ENCODE measurements at places on chromosomes 7 and 10.

- DNase-seq = no peak
Observed at GRCh38 chr7:133739817-133740216, 387.3 kb upstream of the LRGUK start.

DNA sequence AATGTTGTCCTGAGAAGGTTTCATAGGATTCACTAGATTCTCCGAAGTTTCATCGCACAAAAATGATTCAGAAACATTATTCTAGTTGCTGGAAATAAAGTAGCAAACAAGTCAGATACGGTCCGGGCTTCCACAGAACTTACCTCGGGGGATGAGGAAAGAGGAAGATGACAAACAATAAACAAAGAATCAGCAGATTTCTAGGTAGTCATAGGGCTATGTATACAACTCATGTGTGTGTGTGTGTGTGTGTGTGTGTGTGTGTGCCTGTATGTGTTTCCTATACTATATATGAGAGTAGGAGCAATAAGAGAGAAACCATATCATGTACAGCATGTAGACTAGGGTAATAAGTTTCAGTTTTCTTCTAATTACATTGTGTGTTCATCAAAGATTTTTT is 16.5 kb downstream of the TMEM236 start:
- no peak for DNase-seq

GRCh38 chr10:6567203-6567703 is 12.8 kb downstream of the PRKCQ start:
- DNase-seq = no peak

DNA sequence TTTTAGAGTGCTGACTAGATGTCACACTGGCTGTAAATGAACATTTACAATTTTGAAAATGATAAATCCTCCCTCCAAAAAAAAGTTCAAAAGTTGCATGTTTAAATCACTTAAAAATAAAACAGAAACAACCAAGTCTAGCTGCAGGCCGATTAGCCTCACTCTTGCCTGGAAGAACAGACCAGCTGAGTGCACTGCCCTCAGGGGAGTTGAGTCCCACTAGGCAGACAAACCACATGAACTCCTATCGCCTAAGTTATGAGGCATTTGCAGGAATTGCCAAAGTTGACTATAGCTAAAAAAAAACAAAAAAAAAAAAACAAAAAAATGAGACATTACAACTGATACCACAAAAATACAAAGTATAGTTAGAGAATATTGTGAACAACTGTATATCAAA is 510.0 kb downstream of the ANKRD7 start:
- DNase-seq = no peak

- no peak for DNase-seq
Observed at GRCh38 chr10:133027482-133027881, 60.2 kb upstream of the ADGRA1 start.
